Sciatic nerve (tissue), 2 donors: ENCODE measurements at places on chromosomes 1 and 21.
A peak's percentile ranks its signal among the peaks of the same experiment; 100 is the strongest.

DNA sequence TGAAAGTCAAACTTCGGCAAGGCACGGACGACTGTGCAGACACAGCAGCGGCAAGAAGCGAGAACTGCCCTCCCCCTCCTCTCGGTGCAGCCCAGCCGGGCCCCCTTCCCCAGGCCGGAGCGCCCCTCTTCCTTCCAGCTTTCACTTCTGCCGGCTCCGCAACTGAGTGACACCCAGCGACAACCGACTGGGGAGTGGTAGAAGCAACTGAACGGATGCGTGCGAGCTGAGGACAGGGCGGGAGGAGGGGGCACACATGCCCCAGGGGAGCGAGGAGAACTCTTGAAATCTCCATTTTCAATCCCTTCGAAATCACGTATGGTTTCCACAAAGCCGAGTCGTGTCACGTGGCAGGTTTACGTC, 146.6 kb downstream of the PGBD5 start:
- DNase-seq = peak; percentile 53

DNA sequence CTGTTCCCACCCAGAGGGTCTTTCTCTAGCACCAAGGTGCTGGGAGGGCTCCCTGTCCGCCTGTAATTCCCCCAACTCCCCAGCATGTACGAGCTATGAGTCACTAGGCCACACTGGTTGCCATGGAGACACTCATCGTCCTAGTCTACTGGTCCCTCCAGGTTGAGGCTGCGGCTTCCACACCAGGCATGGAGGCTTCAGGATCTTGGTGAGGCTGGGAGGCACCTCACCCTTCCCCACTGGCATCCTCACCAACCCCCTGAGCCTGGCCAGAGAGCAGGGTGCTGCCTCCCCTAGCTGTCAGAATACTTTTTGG, 75.6 kb upstream of the KAZN start:
- no peak for DNase-seq

GRCh38 chr1:38598118-38598517, 261.5 kb downstream of the RRAGC start:
- DNase-seq = no peak

DNA sequence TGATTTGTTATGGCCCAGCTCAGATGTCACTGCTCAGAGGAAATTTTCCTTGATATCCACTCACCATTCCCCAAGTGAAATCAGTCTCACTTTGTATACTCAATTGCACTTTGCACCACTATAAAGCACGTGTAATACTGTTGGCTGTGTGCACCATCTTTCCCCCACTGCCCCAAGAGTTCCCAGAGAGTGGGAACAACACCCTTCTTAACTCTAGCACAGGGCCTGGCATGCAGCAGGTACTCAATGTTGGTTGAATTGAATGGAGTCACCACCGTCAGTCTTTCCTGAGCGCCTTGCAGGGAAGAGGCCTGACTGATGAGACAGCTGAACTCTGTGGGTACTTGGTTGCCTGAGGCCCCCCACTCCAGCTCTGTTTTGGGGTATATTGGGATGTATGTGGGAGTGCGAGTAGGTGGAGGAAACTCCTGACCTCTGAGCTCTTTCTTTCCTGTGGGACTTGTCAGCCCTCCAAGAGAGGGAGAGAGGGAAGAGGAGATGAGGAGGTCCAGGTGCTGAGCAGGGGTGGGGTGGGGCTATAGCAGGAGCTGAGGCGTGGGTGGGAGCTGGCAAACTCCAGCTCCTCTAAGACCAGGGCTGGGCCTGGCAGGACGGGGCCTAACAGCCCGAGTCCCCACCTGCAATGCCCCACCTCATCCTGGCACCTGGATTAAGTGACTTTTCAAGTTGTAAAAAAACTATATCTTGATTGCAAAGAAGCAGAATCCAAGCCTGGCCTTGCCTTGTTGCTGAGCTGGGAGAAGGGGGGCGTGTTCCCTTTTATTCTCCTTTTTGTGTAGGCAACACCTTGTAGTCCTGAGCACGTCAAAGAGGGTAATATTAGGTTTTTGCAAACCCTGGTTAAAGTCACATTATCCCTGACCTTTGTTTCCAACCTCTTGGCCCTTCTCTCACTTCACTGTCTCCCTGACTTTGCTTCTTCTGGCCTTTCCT, 19.4 kb upstream of the WASF2 start:
- no peak for DNase-seq

GRCh38 chr1:212030936-212031528, 4.3 kb downstream of the INTS7 start:
- no peak for DNase-seq
